ENCODE measurements at places on chromosomes 12 and 14.

GRCh38 chr12:6328945-6329702 lies 12.8 kb downstream of the TNFRSF1A start:
- no peak for DNase-seq

DNA sequence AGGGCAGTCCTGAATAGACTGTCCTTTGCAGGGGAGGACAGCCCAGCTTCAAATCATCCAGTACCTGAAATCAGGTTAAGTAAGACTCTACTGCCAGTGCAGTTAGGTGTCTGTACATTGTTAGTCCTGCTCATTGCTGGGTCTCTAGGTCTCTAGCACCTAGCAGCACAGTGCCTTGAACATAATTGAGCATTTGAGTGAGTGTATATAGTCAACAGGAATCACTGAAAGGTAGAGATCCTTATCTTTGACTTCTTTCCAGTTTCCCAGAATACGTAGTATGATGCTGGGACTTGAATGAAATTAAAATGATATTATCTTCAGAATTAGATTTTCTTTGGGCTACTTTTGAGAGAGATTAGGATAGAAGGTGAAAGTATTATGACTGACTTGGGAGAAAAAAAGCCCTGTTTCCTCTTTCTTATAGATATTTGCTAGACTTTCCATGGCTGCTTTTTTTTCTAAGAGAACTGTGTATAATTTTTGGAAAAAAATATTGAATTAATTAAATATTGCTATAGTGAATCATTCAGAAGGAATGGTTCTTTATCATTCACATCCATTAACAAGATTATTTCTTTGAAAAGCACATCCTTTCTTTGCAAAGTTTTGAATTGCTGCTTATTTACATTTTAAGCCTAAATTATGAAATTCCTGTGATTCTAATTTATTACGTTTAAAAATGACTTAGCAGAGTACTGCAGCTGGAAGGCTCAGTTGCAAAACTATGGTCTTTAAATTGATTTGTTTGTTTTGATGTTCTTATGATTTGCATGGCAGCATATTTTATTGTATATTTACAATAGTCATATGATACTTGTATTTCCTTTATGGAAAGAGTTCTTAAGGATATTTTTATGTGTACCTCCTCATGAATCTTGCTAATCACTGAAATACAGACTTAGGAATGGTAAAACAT lies 51.6 kb downstream of the PPP4R4 start:
- DNase-seq = no peak

GRCh38 chr12:6929466-6930452 lies 2.0 kb downstream of the ATN1 start:
- DNase-seq = no peak

DNA sequence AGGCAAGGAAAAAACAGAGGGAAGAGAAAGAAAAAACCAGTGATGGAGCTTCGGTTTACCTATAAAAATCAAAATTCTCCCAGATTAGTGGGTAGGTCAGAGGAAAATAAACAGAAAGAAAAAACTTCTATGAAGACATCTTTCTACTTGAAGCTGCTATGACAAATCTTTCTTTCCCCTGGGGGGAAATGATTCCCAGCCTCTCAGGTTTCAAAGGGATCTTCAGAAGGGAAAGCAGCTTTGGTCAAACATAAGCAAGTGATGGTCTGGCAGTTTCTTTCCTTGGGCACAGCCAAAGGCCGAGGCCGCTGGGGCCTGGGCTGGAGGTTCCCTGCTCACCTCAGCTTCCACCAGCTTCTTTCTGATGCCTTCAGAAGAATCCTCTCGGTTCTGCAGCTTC lies 104.5 kb downstream of the PRKAB1 start:
- no peak for DNase-seq
